ENCODE measurements at places on chromosomes 12 and 14. TPM values are rescaled to one million over a fixed set of nuclear protein-coding genes. Genes with fewer than 3 reads are reported as not detected.

Gene YY1
- 50.0 TPM for total RNA-seq

Gene DLK1
- total RNA-seq, result not detected

Gene C14orf132
- 31.9 TPM for total RNA-seq

Gene CD163
- total RNA-seq, result not detected

Gene GLI1
- 1.6 TPM for total RNA-seq

Gene KLRC1
- 0.15 TPM for total RNA-seq

Gene OR6C75
- total RNA-seq, result not detected

Gene SLCO1C1
- total RNA-seq, result not detected

Gene NAA30
- 15.9 TPM for total RNA-seq

Gene ASPG
- not detected for total RNA-seq

Gene ATP2A2
- total RNA-seq, result 144 TPM

Gene CEP128
- total RNA-seq, result 1.8 TPM

Gene FOXG1
- 0.83 TPM for total RNA-seq

Gene CLEC14A
- total RNA-seq, result 15.9 TPM

Measured in smooth muscle cell of trachea (primary cell).